ENCODE measurements at places on chromosomes 2 and 18.

DNA sequence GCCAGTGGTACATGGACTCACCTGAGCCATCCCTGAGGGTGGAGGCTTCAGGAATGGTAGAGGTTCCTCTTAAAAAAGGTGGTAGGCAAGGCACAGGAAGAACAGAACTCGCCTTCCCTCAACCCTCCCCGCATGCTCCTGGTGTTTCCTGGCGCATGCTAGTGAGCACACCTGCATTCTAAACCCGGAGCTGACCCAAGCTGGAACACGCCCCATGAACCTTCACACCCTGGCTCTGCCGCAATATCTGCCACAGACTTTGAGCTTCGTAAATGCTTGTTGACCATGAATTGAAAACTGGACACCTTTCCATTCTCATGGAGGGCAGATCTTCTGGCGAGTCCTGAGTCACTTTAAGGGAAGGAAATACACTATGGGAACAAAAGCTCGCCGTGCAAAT lies 601.3 kb upstream of the RAB6C start:
- no peak for DNase-seq

DNA sequence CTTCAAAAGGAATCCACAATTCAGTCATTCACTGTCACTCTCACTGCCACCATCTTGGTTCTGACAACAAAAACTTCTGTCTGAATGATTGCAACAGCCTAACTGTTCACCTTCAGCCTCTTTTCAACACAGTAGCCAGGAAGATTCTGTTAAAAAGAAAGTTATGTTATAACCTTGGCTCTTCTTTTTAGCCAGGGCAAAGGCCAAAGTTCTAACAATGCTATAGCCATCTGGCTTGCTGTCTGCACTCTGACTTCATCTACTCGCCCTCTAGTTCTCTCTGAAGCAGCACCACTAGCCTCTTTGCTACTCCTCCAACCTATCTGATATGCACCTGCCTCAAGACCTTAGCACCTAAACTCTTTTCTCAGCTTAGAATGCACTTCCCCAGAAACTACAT lies 158.5 kb downstream of the ZNF385B start:
- DNase-seq: no peak

- peak; percentile 82 for DNase-seq
Measured at GRCh38 chr2:237540823-237541222, 25.6 kb upstream of the PRLH start.

DNA sequence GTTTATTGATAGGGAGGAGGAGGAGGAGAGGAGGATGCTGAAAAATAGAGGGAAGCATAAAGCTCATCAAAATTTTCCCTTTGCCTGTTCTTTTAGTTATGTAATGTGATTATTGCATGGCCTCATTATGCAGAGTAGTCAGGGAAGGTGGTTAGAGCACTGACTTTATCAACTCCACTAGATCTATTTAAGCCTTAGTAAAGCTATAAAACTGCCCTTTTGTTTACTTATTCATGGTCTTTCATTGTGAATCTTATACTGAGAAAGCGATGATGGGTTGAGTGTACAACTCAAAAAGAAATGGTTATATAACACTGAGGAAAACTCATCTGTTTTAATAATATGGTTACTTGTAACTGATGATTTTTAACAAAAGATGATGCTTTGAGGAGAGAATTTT lies 81.7 kb downstream of the MAP4K4 start:
- DNase-seq: no peak

DNA sequence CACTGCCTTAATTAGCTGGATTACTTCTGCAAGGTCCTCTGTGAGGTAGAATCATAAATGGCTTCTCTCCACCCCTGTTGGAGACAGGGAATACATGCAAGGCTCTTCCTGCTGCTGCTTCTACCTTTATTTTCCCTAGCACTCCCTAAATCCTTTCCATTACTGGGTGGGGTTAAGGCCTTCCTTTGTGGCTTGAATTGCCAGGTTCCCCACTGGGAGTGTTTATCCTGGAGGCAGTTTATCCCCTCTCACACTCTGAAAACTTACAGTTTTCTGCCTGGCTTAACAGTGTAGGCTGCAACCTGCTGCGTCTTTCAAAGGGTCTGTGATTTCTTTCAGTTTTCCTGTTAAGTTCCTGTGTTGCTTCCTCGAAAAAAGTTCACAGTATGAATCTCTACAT lies 1062.3 kb upstream of the CRIM1 start:
- no peak for DNase-seq

DNA sequence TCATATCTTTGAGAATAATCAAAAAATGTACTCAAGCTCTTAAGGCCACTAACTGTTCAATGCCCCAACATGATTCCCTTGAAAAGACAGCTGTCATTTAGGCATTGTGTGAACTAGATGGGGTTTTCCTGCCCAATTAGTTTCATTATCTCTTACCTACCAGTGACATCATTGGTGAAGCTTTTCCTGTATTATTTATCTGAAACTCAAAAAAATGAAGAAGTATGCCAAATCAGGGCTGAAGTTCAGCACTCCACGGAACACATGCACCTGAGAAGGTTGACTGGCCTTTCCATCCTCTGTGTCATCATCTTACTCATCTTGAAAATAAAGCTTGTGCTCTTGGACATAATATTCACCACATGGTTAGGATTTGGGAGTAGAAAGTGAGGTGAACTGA lies 126.4 kb downstream of the TXNL1 start:
- DNase-seq: no peak

GRCh38 chr2:205463466-205464025 lies 218.8 kb upstream of the NRP2 start:
- no peak for DNase-seq

- no peak for DNase-seq
Measured at GRCh38 chr2:137228566-137228965, 463.2 kb downstream of the THSD7B start.

- DNase-seq: no peak
Measured at GRCh38 chr2:165627470-165627869, 158.0 kb downstream of the CSRNP3 start.

DNA sequence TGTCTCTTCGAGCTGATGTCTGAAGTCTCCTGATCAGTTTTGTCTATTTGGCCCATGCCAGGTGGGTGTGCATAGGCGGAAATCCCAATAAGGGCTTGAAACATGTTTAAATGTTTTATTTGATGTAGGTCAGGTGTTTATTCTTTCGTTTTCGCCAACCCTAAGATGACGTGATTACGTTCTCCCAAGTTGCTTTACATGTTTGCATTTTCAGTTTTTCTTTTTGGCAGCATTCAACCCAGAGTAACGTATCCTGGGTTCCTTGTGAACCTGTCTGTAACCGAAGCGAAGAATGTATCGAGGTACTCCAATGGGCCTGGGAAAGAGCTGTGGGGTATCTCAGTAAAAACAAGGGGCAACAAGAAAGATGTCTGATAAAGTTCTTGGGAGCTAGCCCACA lies 3.1 kb downstream of the ALPK2 start:
- DNase-seq: no peak

DNA sequence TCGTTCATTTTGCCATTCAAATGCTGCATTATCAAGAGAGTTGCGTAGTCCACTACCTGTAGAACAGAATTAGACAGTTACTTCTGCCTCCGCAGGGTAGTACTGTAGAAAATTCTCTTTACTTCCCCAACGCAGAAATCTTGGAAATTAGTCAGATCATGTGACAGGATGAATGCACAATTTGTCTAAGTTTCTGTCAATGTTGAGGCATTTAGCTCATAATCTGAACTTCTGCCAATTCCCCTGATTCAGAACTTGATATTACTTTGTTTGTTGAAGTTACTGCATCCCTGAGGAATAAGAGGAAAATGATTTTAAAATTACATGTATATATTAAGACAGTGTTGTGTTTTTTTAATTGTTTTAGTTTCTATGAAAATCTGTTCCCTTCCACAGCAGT lies 83.4 kb downstream of the TTC27 start:
- DNase-seq: no peak

DNA sequence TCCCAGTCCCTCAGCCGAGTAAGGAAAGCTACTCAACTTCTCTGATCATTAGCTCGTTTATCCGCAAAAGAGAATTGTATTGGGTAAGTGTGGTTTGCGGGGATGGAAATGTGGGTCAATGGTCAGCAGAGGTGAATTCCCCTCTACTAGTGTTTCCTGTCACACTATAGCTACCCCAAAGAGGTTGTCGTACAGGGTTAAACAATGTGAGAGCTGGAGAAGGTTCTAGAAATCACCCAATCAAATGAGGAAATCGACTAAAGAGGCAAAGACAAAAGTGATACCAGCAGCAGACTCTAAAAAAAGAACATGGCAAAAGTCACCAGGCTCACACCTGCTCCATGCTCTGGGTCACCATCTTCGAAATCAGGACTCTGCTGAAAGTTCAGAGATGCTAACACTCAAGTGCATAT lies 144.7 kb upstream of the ITGA4 start:
- DNase-seq: no peak

- no peak for DNase-seq
Measured at GRCh38 chr2:95531254-95531771, 46.8 kb upstream of the TRIM43B start.

- no peak for DNase-seq
Measured at GRCh38 chr2:160308915-160309314, 108.8 kb upstream of the ITGB6 start.

DNA sequence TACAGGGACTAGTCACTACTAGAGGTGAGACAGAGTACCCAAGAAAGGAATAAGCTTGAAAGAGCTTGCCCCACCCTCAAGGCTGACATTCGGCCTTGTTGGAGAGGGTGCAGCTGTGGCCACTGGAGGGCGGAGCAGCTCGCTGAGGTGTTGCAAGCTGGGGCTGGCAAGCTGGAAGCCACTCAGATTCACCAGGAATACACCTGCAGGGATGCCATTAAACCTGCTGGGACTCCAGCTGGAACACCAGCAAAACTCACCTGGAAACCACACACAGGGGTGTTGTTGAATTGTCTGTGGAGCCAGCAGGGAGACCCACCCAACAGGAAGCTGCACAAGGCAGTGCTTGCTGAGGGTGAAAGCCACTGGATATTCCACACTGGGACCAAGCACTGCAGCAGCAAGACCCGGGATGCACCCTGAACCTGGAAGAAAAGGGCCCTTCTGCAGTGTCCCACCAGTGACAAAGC lies 26.1 kb downstream of the KCTD18 start:
- DNase-seq: peak; percentile 83

GRCh38 chr2:238103465-238104225 lies 3.5 kb downstream of the ESPNL start:
- DNase-seq: no peak

DNA sequence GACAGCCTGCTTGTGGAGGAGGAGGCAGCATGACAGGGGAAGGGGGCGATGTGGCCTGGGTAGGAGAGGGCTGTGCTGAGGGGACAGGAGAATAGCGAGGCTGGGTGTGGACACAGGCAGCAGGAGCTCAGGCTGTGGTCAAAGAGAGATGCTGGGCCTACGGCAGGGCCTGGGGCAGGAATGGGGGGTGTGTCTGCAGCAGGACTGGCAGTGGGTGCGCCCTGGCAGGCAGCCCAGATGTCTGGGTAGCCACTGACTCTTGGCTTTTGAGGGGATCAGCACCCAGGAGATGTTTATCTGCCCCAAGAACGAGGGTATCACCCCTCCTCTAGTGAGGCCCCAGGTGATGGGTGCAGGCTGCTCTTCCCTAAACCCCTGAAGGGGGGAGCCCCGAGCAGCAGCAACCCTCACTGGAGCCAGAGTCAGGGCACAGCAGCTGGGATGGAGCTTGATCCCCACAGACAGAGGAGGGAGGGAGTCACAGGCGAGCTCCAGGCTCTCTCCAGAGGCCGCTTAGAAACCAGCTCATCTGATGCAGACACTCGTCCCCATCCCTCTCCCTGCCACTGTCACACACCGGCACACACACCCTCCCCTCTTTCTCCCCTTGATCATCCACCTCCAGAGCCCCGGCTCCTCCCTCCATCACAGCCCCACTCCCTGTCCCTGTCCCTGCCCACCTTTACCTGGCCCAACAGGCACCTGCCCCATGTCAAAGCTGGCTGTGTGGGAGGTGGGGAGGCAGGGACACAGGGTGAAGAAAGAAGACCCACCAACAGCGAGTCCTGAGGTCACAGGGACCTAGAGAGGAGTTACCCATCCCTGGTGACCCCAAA lies 29.8 kb upstream of the TNS1 start:
- DNase-seq: no peak

Measured in mucosa of descending colon (tissue), 3 donors.